ENCODE measurements at places on chromosomes 1 and 21.

DNA sequence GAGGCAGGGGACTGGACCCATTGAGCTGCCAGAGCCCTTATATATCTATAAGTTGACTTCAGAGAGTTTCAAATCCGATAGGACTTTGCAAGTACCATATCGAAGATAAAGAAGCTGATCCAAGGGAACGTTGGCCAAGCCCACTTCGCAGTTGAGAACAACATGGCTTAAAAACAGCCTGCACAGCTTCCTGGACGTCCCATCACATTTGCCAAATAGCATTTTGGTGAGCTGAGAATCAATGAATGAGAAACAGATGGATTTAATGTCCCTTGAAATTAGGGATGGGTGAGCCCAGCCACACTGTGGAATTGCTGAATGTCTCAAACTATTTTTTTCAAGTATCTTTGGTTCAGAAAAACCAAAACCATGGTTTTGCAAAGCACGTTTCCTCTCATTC is 64.8 kb downstream of the KCNJ15 start:
- DNase-seq: no peak

GRCh38 chr1:191343816-191344215 is 814.4 kb upstream of the RGS18 start:
- no peak for DNase-seq

DNA sequence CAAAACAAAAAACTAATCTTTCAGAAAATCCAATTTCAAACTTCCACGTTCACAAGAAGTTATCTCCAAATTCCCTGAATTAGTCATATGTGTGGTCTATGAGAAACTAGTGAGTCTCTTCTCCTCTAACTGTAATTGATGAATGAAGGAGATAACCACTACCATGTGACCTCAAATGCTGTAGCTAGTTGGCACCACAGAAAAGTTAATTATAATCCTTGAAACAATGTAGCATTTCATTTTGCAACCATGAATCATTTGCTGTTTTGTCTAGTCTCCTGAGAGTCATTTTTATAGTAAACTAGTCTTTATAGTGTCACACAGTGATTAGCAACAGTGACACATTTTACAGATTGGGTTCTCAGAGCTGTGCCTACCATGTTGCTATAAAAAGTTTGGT is 287.5 kb downstream of the LRRIQ3 start:
- no peak for DNase-seq

GRCh38 chr1:247471445-247472016 is 13.6 kb upstream of the OR2B11 start:
- no peak for DNase-seq

DNA sequence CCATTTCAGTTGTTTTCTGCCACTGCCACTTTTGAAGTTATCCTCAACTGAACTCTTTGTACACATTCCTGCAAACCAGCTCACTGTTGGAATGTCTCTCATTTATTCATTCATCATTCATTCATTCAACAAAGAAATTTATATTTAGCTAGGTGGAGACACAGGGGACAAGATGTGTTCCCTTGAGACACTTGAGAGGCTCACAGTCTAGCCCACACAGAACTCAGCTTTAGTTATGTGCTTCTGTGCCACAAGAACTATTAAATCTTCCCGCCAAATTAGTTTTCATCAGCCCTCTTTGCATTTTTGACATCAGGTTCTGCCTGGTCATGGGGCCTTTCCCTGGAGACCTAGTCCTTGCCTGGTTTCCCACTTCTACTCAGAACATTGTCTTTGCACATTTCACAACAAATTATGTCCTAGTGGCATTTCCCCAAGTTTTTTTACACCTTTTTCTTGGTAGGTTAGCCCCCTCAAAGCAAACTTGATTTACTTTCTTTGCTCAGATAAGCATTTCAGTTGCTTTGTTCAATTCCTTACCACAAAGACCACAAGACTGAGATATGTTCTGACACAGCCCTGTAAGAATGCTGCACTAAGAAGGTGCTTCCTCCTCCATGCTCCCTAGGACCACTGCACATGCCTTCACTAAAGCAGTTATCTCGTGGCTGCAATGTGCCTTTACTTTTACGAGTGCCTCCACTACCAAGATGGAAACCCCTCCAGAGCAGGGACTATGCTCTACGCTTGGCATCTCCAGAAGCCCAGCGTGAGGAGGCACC is 31.0 kb downstream of the ILDR2 start:
- no peak for DNase-seq

- no peak for DNase-seq
Measured at GRCh38 chr1:178230881-178231409, 137.0 kb downstream of the RASAL2 start.

DNA sequence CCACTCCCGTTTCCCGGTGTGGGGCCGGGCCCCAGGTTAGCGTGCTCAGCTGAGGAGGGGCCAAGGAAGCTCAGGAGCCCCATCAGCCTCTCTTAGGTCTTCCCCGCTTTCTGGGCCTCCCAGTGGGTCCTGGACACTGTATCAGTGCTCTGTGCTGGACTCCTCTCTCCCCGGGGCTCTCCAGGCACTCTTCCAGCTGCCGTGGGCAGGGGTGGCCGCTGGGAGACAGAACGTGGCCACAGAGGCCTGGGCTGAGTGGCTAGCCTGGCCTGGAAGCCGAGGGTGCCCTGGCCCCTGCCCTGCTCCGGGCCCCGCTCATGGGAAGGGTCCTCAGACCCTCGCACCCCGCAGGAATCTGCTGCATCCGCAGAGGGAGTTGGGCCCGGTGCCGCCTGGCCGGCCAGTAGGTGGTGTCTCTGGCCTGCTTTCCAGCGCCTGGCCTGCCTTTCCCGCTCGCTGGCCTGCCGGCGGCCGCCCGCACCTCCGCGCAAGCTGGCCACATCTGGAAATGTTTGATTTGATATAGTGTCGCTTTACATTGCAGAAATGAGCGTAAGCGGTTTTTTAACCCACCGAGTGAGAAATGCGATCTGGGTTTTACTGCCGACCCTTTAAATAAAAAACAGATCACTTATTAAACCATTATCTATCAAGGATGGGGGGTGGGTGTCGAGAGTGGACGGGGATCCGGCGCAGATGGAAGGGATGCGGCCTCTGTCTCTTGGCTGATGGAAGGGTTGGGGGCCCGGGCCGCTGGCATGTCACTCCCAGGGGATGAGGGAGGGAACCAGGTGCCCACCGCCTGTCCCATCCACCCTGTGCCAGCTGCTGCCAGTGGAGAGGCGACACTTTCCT is 74.4 kb upstream of the TTC34 start:
- DNase-seq: peak; percentile 80

DNA sequence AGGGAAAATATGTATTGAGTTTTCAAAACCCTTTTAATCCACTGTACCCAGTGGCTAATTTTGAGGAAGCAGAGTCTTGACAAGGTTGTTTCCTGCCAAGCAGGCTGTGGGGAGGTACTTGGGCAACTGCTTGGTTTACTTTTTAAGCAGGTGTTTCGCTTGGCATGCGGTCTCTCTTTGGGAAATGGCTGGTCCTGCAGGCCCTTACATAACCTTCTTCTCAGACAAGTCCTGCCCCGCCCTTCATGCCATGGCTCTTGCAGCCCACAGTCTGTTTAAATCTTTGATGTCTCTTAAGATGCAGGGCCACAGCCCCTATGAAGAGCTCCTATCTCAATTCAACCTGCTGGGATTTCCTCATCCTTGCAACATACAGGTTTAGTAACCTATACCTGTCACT is 36.0 kb upstream of the ABCD3 start:
- DNase-seq: no peak

DNA sequence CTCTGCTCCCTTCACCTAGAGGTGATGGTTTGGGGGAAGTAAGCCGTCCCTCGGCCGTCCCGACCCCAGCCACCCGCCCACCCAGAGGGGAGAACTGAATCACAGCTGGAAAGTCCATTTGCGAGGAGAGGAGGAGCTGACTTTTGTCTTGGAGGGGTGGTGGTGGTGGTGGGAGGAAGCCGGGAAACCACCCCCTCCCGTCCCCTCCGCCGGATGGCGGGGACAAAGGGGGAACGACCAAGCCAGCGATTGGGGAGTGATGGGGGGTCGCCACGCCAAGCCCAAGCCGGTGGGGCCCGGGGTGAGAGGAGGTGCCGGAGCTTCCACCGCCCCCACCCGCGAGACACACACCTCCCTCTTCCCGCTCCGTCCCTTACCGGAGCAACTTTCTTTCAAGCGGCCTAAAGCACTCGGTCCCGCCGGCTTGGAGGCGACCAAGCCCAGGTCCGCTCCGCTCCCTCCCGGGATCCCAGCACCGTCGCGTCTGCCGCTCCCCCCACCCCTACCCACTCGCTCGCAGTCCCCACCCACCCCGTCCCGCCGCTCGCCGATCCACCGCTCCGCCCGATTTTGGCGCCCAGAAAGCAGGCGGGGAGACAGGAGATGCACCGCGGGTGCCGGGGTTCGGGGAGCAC is 540 bp downstream of the ARHGEF2 start:
- peak; percentile 62 for DNase-seq

DNA sequence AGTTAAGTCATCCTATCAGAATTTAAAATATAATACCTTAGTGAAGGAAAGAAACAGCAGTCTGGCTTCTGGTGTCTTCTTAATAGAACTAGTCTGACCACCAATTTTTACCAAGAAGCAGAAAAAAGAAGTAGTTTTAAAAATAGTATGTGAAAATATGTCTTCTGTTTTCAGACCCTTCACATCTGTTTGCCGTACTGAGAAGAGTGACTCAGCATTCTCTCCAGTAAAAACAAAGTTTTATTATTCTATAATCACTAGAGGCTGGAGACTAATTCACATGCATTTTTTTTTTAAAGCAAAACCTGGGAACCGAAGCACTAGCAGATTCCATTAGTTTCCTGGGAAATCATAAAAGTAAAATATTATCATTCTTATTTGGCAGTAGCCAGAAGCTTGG is 163.8 kb downstream of the COL24A1 start:
- DNase-seq: peak; percentile 48

DNA sequence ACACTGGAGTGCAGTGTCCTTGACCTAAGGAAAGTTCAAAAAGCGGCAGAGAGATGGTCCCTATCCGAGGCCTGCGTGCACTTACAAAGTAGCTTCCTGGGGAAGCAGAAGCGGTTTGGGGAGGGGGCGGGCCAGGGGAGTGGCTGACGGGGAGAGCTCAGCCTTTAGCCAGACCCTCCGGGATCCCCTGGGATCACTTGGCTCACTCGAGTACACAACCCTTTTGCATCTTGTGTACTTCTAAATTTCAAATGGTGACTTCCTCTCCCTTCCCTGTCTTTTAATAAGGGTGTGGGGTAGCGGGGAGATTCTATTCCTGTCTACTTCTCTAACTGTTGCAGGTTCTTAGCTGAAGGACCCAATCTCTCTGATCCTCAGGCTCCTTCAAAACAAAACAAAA is 18.1 kb upstream of the SNX27 start:
- no peak for DNase-seq

- no peak for DNase-seq
Measured at GRCh38 chr1:19360016-19360415, 47.9 kb downstream of the SLC66A1 start.

All from eye (tissue), 1 donor.